Mucosa of descending colon (tissue), 3 donors: ENCODE measurements at places on chromosomes 4 and X. TPM values are rescaled to one million over a fixed set of nuclear protein-coding genes. Genes with fewer than 3 reads are reported as not detected.

Gene TRAM1L1
- total RNA-seq = 0.79 TPM

Gene CCSER1
- total RNA-seq = 11.1 TPM

Gene FAM53A
- total RNA-seq = 1.8 TPM

Gene GAB3
- total RNA-seq = 2.5 TPM

Gene AKAP14
- total RNA-seq = not detected

Gene RAB40A
- 0.17 TPM for total RNA-seq

- DNase-seq = no peak
Observed at GRCh38 chr4:130053723-130054122, 957.8 kb downstream of the C4orf33 start.

- no peak for DNase-seq
Observed at GRCh38 chr4:112379306-112379705, 82.1 kb downstream of the ALPK1 start.

DNA sequence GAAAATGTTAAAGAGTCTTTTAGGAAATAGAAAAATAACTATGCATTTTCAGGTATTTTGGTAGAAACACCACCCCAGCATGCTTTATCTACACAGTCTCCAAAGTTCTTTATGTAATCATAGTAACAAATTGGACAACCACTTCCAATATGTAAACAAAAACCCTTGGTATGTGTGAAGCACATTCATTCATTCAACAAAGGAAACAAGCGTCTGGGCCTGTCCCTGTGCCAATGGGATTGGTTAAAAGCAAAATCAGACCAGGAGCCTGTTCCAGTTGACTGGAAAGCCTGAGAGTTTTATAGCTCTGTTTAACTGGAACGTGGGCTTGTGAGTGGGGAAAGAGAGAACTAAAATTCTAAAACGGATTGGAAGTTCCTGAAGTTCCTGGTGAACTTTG, 41.3 kb upstream of the TENM3 start:
- no peak for DNase-seq

DNA sequence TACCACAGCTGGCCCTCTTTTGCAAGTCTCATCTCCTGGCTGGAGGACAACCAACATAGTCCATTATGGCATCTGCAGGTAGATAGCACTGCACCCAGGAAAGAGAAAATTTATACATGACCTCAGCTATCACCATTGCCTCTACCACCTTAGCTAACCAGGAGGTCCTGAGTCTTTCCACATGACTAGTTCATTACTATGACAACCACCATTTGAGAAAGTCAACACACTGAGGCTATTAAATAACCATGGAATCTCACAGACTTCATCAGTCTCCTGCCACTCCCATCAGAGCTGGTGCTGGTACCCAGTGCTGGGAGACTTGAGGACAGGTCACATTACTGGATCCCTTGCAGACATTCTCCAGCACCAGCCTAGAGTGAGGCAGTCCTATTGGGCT, 285.9 kb downstream of the GBA3 start:
- DNase-seq = no peak

DNA sequence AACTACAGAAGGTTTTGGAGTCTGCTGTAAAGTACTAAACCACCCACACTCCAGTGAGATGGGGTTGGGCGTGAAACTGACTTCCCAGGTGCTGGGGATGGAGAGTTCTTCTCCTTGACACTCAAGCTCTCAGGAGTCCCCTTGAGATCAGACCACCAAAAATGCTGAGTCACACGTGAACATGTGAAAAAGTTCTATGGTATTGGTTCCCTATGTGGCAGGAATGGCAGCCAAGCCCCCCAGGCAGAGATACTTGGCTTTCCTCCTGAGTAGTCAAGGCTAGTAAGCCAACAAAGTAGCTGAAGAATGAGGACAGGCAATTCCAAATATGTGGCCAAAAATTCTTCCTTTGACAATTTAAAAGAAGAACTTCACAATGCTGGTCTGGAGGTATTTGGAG, 222.0 kb upstream of the ADAMTS3 start:
- no peak for DNase-seq

DNA sequence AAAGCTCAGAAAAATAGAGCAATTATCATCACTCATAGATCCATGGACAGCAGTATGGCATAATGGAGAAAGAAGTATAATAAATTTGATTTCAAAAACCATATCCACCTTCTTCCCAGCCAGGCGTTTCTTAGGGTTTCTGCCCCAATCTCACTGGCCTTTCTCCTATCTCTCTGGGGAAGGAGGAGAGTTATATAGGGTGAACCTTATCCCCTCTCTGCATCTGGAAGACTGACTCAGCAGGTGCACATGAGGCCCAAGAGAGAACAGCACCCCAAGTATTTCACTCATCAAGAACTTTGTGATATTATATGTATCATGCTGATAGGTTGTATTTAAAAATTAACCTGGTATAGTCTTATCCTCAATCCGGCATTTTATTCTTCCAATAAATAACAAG, 318.8 kb upstream of the RASGEF1B start:
- no peak for DNase-seq

DNA sequence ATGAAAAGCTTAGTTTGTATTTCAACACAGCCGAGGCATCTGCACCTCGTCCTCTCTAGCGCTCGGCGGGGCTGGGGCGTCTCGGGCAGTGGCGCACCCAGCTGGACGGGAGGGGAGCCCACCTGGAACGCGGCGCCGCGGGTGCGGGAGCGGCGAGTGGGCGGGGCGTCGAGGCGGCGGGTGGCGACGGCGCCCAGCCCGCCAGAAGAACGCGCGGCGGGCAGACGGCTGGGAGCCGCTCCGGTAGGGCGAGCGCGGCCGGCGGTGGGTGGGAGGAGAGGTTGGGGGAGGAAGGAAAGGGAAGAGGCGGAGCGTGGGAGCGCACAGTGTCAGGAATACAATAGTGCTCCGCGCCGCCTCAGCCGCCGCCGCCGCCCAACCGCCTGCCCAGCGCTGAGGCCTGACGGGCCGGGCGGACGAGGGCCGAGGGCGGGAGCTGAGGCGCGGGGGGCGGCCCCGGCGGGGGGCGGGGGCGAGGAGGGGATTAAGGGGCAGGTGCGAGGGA, at the start of gene JADE3:
TSS of gene JADE3 (plus strand) at position 324 of the 505 bp plus-strand sequence. CDS start 72,474 bp downstream, outside the sequence.
- peak; percentile 78 for DNase-seq

DNA sequence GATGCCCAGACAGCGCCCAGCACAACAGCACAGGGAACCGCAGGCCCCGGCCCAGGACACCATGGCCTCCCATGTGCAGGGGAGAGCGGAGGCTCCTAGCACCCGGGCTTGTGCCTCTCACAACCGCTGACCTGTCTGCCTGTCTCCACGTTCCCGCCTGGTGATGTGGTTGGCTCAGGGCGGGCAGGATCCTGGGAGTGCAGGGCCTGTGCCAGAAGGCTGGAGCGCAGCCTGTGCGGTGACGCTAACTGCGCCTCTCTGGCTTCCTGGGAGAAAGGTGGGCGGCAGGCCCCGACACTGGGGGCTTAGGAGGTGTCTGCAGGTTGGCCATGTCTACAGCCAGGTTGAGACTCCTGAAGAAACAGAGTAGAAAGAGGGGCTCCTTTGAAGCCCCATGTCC, 48.7 kb downstream of the CPZ start:
- DNase-seq = peak; percentile 9

GRCh38 chr4:89243733-89244252, 63.8 kb downstream of the GPRIN3 start:
- DNase-seq = no peak

DNA sequence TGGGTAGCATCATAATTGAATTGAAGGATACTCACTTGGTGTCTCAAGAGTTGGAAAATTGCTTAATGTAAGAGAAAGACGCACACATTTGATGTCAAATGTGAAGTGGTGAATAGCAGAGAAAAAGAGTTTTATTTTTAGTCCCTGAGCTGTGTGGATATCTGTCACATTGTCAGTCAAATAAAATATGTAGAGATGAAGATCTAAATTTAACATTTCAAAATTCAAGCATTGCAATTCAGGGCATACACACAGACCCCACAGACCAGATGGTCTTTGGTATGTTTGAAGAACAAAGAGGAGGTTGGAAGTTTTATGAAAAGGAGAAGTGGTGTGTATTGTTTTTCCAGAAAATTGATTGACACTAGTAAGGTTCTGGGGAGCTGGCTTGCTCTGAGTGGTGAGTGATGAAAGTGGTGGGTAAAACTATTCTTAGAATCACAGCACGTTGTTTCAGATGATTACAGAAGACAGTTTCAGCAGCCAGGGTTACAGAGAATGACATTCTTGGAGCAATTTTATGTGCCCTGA, 44.9 kb upstream of the BBS12 start:
- no peak for DNase-seq

- DNase-seq = no peak
Observed at GRCh38 chr4:167176723-167177367, 57.4 kb downstream of the SPOCK3 start.

GRCh38 chr4:47642191-47642830, 157.2 kb downstream of the ATP10D start:
- no peak for DNase-seq

DNA sequence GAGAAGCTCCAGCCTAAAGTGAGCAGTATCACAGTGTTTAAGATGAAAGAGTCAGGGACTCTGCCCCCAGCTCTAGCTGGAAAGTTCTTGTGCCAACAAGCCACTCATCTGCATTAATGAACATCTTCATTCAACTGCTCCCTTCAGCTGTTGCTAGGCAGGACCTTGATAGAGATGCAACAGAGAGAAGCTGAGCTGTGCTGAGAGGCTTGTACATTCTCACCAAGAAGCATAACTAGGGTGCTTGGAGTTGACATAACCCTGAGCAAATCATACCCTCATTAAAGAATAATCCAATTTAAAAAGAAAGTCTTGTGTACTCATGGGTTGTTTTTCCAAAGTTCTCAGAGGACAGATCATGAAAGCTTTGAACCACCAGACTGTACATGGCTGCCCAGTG, 63.2 kb downstream of the ATXN3L start:
- DNase-seq = no peak

GRCh38 chrX:18146954-18147353, 73.7 kb downstream of the BEND2 start:
- DNase-seq = peak; percentile 24

- DNase-seq = no peak
Observed at GRCh38 chrX:38882894-38883626, 81.8 kb downstream of the MID1IP1 start.

- DNase-seq = peak; percentile 30
Observed at GRCh38 chr4:8079916-8080753, 78.5 kb downstream of the ABLIM2 start.

- no peak for DNase-seq
Observed at GRCh38 chr4:11912886-11913285, 484.2 kb upstream of the HS3ST1 start.

DNA sequence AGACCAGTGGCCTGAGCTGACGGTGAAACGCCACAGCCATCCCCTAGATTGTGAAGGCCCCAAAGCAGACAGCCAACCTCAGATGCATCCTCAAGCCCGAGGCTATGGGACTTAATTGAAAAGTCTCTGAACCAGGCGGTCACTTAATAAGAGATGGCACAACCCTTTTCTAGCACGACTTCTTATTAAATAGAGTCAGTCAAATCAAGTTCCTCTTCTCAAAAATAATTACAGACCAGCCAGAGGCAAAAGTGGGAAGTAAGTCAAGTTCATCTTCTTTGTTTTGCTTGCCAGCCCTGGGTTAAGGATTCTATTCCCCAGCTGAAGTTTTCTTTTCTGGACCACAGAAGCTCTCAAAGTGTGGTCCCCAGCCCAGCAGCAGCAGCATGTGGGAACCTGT, 9.7 kb upstream of the SH3KBP1 start:
- DNase-seq = no peak
